Cortex of kidney (tissue), 1 donor: ENCODE measurements at places on chromosomes 13 and 19.

GRCh38 chr19:44988896-44989556 lies 12.2 kb upstream of the RELB start:
- DNase-seq = no peak

- no peak for DNase-seq
Observed at GRCh38 chr19:16801600-16802013, 27.6 kb upstream of the SIN3B start.

DNA sequence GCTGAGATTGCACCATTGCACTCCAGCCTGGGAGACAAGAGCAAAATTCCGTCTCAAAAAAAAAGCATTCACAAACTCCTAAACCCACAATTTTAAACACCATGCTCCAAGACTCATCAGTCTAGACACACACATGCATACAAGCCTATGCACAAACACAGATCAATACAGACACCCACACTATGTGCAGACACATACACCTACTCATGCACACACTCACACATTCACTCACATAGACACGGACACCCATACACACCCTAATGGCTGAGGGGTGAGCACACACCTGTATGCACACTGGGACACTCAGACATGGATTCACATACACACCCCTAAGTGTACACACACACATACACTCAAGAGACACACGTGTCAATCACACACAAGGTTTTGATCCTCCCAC lies 9.3 kb downstream of the PNMA8B start:
- no peak for DNase-seq

GRCh38 chr13:43230989-43231388 lies 207.6 kb downstream of the DNAJC15 start:
- no peak for DNase-seq

DNA sequence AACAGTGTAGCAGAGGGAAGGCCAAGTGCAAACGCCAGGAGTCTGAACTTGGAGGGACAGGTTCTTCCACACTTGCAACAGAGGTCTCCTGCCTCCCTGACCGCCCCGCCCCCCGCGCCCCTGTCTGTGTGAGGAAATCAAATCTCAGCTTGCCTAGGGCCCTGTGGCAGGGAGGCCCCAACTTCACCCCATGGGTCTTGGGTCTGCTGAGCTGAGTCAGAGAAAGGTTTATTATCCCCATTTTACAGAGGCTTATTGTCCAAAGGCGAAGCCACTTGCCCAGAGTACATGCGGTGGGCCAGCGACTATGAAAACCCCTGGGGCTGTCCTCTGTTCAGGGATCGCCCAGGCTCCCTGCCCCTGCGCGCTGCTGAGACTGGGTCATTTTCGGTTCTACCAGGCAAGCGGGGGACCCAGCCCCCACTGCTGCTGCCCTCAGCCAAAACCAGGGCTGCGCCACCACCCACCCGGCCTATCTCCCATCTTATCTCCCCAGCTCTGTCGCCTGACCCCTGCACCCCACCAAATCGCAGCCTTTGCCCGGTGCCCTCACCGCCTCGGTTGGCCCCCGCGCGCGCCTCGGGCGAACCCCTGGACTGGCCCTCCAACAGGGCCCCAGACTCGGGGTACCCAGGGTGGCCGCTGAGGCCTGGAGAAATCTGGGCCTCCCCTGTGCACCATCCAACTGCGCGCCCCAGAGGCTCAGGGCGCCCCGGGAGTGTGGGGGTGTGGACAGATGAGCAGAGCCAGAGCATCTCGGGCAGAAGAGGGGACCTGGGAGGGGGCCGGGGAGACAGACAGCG lies 850 bp upstream of the CERS4 start:
- no peak for DNase-seq

GRCh38 chr13:40569024-40569350 lies 97.5 kb downstream of the FOXO1 start:
- DNase-seq = no peak

GRCh38 chr13:33617055-33617454 lies 200.9 kb upstream of the RFC3 start:
- DNase-seq = no peak
